ENCODE measurements at places on chromosomes 7 and 10.

DNA sequence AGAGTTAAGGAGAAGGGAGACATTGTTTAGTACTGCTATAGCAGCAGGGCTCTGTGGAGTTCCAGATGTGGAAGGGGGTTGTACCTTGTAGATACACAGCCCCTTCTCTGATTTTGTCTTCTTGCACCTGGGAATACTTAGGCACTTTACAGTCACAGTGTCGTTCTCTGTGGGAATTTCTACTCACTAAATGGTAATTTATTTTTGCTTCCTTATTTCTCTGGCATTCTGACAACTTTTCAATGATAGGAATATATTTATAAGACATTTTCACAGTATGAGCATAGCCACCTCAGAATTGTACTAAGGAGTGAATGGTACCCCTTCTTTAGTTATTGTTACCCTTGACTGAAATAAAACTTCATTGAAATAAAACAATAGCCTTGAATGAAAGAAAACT is 132.8 kb downstream of the SUGCT start:
- no peak for DNase-seq

- no peak for DNase-seq
These were observed 31.4 kb upstream of the NRCAM start for GRCh38 chr7:108487646-108488045.

GRCh38 chr7:137890449-137890921 is 43.7 kb upstream of the DGKI start:
- DNase-seq = no peak

DNA sequence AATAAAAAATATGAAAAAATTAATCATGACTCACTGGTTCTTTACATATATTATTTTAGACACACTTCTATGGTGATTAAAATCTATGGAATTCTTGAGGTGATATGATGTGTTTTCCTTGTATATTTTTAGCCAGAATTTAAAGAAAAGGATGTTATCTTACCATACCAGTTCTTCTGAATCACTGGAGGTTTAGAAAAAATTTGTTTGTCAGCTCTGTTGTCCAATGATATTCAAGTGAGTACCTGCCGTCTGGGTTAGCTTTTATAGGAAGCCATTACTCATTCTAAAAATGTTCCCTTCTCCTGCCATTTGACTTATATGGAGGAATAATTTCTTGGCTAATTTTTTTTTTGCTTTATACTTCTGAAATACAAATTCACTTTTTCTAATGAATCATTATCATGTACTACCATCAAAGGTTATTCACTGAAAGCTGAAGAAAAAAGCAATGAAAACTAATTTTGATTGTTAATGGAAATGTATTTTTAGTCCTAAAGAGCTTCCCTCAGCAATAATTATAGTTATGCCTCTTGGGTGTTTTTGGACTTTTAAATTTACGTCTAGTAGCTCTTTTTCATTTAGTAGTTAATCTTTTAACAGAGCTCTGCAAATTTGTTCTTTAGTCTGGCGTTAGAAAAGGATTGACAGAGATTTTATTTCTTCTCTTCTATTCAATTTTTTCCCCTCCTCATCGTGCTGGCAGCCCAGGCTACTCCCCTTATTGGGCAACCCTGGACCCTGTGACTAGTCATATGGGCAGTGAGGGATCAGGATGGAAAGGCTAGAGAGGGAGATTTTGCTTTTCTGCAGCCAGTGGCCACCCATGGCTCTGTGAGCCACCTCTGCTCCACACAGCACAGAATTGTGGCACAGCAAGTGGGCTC is 434.2 kb downstream of the LRMDA start:
- DNase-seq = peak; percentile 76

DNA sequence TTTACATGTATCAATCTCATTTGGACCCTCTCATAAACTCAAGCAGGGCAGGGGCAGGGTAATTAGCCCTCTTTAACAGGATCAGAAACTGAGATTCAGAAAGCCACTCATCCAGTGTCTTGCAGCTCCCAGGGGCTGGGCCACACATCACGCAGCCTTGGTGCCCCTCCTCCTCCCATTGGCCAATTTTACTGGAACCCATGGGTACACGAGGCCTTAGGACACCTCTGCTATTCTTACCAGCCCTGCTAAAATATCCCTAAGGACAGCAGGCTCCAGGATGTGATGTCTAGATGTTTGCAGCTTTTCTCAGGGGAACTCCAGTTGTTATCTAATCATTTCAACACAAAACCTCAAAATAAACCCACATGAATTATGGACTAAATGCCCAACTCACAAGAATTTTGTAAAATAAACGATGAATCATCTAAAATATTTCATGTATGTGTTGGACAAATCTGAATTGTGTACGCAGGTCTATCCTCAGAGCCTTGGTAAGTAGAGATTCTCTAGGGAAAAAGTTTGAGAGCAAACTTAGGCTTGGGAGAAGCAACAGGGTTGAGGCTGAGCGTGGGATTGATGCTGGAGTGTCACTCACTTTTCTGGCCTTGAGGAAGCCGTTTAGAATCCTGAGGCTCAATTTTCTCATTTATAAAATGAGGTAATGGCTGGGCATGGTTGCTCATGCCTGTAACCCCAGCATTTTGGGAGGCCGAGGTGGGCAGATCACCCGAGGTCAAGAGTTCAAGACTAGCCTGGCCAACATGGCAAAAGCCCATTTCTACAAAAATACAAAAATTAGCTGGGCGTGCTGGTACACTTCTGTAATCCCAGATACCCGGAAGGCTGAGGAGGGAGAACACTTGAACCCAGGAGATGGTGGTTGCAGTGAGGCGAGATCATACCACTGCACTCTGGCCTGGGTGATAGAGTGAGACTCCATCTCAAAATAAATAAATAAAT is 69.7 kb upstream of the TNS3 start:
- peak; percentile 90 for DNase-seq
